ENCODE measurements at places on chromosomes 16 and 17. TPM values are rescaled to one million over a fixed set of nuclear protein-coding genes. Genes with fewer than 3 reads are reported as not detected.

DNA sequence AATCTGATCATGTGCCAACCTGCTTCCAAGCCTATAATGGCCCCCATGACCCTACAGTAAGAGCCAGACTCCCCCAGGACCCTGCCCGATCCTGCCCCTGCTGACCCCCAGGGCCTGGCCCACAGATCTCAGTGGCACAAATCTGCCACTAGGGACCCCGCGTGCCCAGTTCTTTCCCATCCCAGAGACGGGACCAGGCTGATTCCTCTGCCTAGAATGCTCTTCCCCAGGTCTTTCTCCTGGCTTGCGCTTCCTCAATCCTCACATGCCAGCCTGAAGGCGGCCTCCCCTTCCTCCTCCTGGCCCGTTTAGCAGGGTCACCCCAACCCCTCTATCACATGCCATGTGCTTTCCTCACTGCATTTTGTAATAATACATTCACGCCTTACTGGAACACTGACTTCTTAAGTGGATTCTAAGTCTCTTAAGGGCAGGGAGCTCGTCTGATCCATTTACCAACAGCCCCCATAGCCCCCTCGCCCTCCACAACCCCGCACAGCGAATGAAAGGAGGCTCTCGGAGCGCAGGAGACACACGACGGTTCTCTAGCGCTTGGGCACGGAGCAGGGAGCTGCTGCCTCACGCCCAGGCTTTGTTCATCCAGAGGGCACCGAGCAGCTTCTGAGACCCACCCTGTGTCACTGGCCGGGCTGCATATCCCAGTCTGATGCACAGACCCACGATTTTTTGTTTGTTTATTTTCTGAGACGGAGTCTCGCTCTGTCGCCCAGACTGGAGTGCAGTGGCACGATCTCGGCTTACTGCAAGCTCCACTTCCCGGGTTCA lies 1.2 kb downstream of the TRIM65 start:
- no peak for DNase-seq

- no peak for DNase-seq
These were observed 17.1 kb downstream of the ZNF213 start for GRCh38 chr16:3152027-3152276.

Gene MYH3
- 4.7 TPM for polyA plus RNA-seq

GRCh38 chr17:50458701-50459676 lies 9.7 kb downstream of the CHAD start:
- DNase-seq = no peak

GRCh38 chr16:78196502-78196901 lies 97.0 kb downstream of the WWOX start:
- DNase-seq = no peak

DNA sequence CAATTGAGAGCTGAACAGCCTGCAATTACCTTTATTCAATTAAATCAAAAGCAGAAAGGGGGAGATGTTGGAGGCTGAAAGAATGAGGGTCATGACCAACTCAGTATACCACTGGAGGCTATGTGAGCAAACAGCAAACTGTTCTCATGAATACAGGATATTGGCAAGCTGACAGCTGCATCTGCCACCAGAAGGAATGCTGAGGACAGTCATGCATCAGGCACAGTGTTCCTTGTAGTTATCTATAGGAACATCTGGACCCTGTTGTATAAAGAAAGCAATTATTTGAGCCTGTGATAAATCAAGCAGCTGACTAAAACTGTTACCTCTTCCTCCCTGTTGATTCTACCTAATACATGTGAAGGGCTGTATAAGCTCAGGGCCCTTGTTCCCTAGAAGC lies 2064.6 kb downstream of the TP53TG3F start:
- no peak for DNase-seq

DNA sequence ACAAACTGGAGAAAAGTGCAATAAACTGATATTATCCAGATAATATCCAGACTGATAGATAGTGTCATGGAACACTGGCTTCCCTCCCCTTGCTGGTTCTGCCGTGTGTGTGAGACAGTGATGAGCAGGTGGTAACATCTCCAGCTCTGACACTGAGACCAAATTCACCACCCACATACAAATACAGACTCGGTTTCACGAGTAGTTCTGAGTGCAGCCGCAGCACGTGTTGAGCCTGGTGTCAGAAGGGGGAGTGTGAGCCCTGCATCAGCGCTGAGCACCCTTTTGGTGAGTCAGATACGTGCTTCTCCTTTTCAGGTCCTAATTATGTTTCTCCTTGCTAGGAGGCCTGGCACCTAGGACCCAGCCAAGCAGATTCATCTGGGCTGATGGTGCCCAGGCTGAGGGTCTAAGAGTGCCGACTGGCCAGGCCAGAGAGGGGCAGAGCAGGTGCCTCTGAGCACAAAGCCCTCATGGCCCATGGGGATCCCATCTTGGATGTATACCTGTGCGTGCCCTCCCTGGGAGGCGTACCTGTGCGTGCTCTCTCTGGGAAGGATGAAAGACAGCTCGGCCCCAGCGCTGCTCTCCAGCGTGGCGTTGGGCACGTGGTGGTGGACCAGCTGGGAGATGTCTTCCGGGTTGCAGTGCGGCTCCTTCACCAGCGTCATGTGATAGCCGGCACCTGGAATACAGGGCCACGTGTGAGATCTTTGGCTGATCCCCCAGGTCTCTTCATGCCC lies 27.3 kb upstream of the RNPS1 start:
- no peak for DNase-seq

DNA sequence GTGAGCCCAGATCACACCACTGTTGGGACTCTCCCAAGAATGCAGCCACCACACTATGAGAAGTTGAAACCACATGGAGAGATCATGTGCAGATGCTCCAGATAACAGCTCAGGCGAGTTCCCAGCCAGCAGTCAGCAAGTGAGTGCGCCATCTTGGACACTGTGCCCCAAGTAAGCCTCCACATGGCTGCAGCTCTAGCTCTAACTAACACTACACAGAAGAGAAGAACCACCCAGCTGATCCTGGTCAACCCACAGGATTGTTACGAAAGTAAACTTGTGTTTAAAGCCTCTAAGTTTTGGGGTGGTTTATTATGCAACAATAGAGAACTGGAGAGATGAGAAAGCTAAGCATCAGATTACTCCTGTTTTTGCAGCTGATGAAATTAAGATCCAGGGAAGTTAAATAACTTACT lies 25.8 kb downstream of the SLC38A7 start:
- no peak for DNase-seq

GRCh38 chr16:27618165-27618564 lies 68.2 kb downstream of the KATNIP start:
- no peak for DNase-seq

DNA sequence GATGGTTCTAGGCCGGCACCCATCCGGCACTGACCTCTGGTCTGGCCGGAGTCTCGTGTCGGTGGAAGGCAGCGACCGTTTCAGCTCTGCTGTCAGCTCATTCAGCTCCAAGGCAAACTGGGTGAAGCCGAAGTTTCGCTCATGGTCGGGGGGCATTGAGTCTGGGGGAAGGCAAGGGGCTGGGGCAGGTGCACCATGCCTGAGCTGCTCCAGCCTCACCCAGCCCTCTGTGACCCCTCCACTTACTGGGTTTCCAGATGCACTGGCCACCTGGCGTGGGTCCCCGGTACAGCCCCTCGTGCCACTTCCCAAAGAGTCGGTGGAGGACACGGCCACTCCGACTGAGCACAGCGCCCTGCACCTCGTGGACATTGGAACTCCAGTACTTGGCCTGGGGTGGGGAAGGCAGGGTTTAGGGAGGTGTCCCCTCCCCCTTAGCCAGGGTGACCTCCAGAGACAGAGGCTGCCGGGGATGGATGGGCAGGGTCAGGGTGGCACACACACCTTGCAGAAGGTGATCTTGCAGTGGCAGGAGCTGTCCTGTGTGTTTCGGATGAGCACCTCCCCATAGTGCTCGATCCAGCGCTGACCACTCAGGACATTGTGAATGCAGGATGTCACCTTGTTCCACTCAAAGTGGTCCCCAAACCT lies 12.6 kb downstream of the OSBPL7 start:
- DNase-seq = no peak

Gene HYDIN
- polyA plus RNA-seq = 11.6 TPM

- no peak for DNase-seq
These were observed 873 bp downstream of the SETD1A start for GRCh38 chr16:30958175-30959079.

Gene CACNG4
- polyA plus RNA-seq = 3.6 TPM

Gene PPY
- polyA plus RNA-seq = 0.34 TPM

DNA sequence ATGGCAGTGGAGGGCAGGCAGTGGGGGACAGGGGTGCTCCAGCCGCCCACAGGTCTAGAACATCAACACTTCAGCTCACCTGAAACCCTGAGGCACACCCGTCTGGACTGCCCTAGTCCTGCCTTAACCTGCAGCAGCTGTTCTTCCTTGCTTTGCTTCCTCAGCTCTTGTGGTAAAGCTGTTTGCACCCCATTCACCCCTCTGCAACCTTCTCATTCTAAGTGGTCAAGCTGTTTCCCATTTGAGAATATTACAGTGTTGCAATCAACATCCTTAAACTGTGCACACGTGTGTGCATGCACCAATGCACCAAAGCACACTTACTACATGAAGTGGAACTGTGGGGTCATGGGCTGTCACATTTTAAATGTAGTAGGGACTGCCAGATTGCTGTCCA lies 32.4 kb downstream of the SCNN1B start:
- no peak for DNase-seq

GRCh38 chr17:1124896-1125787 lies 54.6 kb downstream of the ABR start:
- DNase-seq = no peak

DNA sequence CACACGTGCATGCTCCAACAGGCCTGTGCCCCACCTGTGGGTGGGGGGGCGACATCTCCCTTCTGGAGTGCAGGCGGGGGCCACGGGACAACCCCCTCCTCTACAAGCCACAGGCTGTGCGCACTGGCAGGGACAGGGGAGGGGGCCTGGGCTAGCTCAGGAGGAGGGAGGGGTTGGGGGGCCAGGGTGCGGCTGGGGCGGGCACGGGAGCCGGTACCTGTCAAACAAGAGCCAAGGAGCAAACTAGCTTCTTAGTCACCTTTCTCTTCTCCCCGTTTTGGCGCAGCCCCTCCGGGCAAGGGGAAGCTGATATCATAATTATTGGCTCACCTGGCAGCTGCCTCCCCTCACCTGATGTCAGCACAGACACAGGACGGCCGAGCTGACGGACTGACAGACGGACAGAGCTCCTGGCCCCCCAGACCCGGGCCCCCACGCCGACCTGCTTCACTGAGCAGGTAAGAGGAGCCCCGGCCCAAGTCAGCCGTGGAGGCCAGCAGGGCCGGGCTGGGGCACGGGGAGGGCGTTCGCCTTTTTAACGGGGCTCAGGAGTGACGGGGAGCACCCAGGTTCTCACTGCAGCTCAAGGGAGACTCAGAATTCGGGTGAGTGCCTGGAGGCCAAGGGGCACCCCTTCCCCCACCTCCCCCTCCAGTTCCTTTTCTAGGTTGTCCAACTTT lies at the start of gene FOXN1:
Gene FOXN1 (plus strand): TSS at position 363 of the 680 bp plus-strand sequence. CDS start 17,622 bp downstream, outside the sequence.
- DNase-seq = no peak

GRCh38 chr16:80298676-80299075 lies 242.1 kb upstream of the DYNLRB2 start:
- no peak for DNase-seq

Gene CDH3
- polyA plus RNA-seq = 72.7 TPM

Gene SOST
- 62.3 TPM for polyA plus RNA-seq

DNA sequence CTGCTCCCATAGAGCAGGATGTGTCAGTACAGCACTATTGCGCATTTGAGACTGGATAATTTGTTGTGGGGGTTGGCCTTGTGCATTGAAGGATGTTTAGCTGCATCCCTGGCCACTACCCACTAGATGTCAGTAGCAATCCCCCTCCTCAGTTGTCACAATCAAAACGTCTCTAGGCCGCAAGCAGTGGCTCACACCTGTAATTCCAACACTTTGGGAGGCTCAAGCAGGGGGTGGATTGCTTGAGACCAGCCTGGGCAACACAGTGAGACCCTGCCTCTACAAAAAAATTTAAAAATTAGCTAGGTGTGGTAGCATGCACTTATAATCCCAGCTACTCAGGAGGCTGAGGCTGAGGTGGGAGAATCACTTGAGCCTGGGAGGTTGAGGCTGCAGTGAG lies 48.4 kb downstream of the CENPV start:
- no peak for DNase-seq

Gene SPECC1
- polyA plus RNA-seq = 12.9 TPM

Gene RNF227
- 4.4 TPM for polyA plus RNA-seq

DNA sequence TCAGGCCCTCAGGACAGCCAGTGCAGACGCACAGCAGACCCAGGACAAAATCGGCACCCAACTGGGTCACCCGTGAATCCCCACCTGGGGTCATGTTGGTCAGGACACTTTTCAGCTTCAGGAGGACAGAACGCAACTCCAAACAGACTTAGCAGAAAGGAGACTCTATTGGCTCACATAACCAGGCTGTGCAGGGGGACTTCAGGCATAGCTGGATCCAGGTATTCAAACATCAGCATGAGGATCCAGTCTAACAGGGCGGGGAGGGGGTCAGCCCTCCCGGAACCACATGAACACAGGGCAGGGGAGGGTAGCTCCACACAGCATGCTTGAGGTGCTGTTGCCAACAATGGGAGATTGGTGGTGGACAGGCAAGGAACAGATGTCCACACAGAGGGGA lies 22.0 kb downstream of the ZNF469 start:
- no peak for DNase-seq

DNA sequence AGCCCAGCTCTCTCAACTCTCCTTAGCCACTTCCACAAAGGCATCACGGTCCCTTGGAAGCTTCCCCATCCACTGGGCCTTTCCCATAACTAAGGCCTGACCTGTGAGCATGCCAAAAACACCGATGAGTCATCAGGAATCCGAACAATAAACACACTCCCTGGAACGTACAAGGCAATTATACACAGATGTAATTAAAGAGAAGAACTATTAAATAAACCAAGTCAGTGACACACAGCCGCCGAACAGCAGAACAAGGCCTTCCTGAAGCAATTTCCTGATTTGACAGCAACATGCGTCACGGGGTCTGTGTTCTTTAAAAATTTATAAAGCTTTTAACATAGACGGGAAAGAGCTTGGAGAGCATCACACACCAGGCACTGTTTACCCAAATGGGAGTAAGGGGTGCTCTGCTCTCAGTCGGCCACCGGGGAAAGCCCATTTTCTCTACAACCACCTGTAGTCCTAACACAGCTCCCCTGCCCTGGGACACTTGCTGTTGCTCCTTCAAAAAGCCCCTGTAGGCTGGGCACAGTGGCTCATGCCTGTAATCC lies 29.4 kb downstream of the COG7 start:
- DNase-seq = no peak

- DNase-seq = no peak
These were observed 111.0 kb downstream of the N4BP1 start for GRCh38 chr16:48498769-48499631.
